Panc1 (cell line): ENCODE measurements at places on chromosomes 2 and 18. TPM values are rescaled to one million over a fixed set of nuclear protein-coding genes. Genes with fewer than 3 reads are reported as not detected.

The RGPD4 gene
- total RNA-seq = not detected

DNA sequence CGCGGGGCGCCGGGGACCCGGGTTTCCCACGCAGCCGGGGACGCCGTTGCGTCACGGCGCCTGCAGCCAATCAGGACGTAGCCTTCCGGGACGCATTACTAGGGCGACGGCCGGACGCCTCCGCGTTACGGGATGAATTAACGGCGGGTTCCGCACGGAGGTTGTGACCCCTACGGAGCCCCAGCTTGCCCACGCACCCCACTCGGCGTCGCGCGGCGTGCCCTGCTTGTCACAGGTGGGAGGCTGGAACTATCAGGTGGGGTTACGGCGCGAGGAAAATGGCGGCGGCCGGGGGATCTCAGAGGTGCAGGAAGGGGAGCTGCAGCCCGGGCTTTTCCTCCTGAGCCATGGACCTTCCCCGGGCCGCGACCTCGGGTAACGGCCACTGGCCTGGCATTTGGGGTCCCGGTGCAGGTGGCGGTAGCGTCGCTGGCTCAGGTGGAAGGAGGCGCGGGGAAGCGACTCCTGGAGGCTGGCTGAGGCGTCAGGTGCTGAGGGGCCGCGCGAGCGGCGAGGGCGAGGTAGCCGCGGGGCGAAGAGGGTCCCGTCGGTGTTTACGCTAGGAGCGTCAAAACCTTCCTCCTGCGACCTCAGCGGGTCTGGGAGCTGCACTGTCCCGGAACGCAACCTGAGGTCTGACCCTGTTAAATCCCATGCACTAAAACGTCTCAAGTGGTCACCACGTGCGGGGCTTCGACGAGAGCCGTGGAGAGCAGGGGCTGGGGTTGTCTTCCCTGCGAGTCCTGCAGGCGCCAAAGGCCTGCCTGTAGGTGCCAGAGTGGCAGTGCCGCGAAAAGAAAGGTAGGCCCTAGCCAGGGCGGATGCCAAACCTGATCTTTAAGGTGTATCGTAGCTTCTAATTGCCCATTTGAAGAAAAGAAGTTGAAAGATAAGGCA lies at the start of gene LCLAT1:
LCLAT1 (plus strand) TSS at position 98 of the 897 bp plus-strand sequence. CDS start 78,345 bp downstream, outside the sequence.
- DNase-seq = peak; percentile 36

- no peak for DNase-seq
Observed at GRCh38 chr2:156423674-156424282, 12.4 kb upstream of the GPD2 start.

- no peak for DNase-seq
Observed at GRCh38 chr2:6342273-6342920, 523.3 kb downstream of the CMPK2 start.

DNA sequence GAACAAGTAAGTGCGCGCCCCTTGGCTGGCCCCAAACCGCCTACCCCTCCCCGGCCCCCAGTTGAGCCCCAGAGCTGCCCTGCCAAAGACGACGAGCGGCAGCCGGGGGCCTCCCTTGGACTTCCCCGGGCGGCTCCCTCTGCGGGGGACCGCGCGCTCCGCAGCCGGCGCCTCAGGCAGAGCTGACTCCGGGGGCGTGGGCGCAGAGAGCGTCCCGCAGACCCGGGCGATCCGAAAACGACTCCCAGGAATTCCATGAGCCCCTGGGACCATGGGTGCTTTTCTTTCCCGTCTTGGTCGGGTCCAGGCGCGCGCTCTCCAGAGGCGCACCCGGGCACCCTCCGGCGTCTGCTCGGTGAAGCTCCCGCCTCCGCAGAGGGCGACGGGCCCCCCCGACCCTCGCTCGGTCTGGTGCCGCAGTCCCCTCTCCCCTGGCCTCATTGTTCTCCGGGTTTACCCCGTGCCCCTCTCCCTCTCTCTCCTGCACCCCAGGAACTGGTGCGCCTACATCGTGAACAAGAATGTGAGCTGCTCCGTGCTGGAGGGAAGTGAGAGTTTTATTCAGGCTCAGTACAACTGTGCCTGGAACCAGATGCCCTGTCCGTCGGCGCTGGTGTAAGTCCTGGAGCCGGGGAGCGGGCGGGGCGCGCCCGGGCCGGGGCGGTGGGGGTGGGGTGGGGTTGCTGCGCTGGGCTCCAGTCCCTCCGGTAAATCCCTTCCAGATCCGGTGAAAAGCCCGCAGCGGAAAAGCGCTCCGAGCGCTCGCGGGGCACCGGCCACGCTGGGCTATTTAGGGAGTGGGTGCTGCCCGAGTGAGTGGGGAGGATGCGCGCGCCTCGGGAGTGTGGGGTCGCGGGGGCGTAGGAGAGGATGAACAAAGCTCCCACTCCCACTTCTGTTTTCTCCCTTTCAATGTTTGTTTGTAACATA lies 776 bp downstream of the EMILIN2 start:
- DNase-seq = no peak

GRCh38 chr2:235330775-235331451 lies 162.9 kb upstream of the AGAP1 start:
- DNase-seq = peak; percentile 75

The MPP4 gene
- not detected for total RNA-seq

- DNase-seq = no peak
Observed at GRCh38 chr2:207807516-207807915, 37.8 kb upstream of the FZD5 start.

- no peak for DNase-seq
Observed at GRCh38 chr2:208179028-208179609, 10.7 kb downstream of the C2orf80 start.

The TMEM185B gene
- 54.6 TPM for total RNA-seq

GRCh38 chr18:24964216-24964615 lies 387.8 kb downstream of the ZNF521 start:
- DNase-seq = no peak

The COL3A1 gene
- total RNA-seq = 6.9 TPM

- no peak for DNase-seq
Observed at GRCh38 chr2:171383134-171383533, 50.7 kb downstream of the METTL8 start.

The HOXD9 gene
- 0.15 TPM for total RNA-seq

- DNase-seq = no peak
Observed at GRCh38 chr18:7544686-7545085, 22.4 kb upstream of the PTPRM start.

GRCh38 chr18:8552151-8552550 lies 57.1 kb upstream of the RAB12 start:
- no peak for DNase-seq

The ASB3 gene
- 12.9 TPM for total RNA-seq

GRCh38 chr2:46327627-46328026 lies 30.4 kb downstream of the EPAS1 start:
- DNase-seq = no peak

- DNase-seq = no peak
Observed at GRCh38 chr18:28855989-28856388, 679.1 kb upstream of the CDH2 start.

GRCh38 chr2:88870267-88870839 lies 178.9 kb downstream of the RPIA start:
- DNase-seq = no peak

The TRIM43B gene
- total RNA-seq = not detected

DNA sequence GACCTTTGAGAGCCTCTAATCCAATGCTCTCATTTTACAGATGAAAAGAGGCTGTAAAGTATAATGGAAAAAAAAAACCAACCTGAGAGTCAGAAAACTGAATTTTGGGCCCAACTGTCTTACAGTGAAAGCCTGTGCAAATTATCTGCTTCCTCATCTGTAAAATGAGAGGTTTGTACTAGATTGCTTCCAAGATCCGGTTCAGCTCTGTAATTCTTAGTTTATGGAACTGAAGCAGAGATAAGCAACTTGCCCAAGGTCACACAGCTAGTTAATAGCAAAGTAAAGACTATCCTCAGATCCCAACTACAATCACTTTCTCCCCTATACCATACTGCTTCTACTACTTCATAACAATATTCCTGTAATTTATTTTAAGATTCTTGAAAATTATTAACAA lies 6.3 kb downstream of the TLK1 start:
- DNase-seq = no peak

DNA sequence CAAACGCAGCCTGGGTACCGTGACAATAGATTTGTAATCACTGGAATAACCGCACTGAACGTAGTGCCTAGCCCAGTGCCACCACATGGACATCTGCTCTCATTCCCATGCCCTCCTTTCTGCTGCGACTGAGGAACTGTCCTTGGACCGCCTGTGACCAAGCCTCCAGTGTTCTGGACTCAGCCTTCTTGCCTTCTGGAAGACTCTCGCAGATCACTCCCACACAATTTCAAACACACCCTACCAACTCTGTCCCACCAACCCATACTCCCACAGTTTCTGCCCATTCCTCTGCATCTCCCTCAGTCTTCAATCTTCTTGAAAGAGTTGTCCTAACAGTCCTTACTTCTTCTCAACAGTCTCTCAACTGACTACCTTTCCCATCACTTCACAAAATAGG lies 2.1 kb downstream of the RNF149 start:
- no peak for DNase-seq

The TRMT61B gene
- total RNA-seq = 14.3 TPM

DNA sequence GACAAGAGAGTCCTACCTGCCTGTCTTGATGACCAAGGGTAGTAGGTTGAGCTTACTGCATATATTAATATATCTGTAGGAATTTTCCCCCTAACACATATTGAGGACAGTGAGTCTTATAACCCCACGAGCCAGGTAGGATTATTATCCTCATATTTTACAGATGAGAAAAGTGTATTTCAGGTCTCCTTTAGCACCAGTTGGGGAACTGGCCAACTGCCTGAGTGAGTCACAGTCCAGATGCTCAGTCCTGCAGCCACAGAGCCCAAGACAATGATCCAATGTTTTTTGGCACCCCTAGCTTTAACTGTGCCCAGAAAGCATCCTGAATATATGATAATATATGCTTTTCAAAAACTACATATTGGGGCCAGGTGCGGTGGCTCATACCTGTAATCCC lies 30.8 kb upstream of the GLS start:
- no peak for DNase-seq

DNA sequence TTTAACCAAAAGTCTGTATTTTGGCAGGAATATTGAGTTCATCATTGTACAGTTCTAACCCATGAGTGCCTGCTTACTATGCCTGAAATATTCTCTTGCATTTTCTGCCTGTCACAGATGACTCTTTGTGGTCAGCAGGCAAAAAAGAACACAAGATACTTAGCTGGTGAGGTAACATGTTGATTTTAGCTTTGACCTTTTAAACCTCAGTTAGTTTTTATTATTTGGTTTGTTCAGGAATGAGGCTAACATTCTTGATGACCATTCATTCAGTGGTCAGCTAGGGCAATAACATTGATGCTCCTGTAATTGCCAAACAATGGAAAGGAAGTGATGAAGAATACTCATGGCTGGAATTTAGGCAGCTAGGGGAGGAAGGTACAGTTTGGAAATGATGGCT lies 491.2 kb downstream of the PIK3C3 start:
- DNase-seq = peak; percentile 2

DNA sequence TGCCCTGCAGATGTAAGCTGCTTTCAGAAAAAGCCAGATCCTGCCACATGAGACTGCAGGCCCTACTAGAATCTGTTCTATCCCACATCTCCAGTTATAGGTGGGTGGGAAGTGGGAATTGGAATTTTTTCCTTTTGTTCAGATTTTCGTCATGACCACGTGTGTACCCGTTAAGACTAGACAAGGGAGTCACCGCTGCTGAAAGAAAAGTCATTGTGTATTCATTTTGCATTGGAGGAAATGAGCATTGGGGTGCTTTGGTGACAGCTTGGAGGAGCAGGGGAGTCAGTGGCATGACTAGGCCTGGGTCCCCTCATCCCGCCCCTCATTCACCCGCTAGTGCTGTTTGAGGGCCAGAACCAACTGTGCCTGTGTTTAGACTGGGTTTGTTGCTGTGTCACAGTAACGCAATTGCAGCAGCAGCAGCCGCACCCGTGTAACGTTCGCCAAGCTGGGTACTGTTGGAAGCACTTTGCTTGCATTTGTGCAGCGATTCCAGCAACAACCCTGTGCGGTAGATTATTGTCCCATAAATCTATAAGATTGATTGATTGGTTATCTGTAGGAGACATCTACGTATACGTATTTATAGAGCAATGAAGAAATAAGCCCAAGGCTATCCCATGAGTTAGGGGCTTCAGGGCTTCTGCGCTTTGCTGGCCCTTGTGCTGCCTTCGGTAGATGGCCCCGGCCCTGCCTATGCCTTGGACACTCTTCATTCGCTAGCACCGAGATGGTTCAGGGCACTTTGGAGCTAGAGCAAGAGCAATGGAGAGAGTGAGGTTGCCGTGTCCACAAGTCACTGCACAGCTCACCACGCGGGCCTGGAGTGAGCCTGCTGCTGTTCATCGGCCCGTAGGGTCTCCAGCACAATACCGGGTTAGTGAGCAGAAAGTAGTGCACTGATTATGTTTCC lies 194.9 kb downstream of the AGAP1 start:
- DNase-seq = no peak

DNA sequence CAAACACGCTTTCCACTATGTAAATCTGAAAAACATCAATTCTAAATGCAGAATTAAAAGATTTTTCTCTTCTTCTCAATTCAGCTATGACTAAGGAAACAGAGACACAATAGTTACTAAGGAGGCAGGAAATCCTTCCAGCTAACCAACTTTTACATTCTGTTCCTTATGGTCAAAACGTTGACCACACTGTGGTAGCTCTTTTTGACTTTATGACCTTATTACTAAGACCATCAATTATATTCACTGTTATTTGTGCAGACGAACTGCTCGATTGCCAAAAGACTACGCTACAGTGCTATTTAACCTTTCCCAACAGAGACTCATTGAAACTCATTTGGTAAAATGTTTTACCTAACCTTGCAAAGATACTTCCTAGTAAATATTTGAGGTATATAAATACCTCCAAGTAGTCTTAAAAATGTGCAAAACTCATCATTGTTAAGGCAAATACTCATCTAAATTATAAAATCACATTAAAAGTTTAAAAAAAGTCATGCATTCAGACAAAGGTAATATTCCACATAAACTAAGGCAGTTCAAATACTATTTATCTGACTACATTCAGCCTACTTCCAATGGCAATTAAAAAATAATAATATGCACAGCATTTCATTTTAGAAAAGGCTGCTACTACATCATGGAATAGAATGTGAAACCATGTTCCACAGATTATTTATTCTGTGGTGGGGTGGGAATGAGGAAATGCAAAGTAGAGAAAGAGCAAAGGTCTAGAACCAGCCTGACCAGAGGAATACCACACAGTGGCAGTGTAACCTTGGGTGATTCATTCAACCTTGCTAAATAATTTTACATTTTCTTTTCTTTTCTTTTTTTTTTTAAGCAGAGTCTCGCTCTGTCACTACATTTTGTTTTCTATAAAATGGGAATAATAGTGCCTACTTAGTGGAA lies 139.9 kb downstream of the THADA start:
- DNase-seq = no peak
